NCI-H1694 (cell line): ENCODE measurements at places on chromosomes 4 and X.

DNA sequence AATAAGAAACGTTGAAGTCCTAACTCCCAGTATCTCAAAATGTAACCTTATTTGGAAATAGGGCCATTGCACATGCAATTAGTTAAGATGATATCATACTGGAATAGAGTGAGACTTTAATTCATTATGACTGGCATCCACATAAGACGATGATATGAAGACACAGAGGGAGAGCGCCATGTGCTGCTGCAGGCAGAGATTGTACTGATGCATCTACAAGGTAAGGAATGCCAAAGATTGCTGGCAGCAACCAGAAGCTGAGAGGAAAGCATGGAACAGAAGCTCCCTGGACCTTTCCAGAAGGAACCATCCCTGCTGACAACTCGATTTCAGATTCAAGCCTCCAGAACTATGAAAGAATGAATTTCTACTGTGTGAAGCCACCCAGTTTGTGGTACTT, 697.0 kb upstream of the INTU start:
- no peak for DNase-seq

DNA sequence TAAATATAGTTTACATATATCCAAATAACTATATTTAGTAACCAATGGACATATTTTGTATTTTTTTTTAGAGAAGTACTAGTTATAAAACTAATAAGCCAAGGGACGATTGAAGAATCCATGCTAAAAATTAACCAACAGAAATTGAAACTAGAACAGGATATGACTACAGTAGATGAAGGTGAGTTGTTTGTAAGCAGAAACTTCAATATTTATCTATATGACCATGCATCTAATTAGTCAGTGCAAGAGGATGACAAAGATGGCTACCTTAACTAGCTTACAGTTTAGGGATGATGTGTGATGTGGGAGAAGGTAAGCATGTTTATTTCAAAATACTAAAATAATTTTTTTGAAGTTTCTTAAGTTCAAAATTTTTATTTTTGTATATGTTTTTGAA, 57.7 kb downstream of the HPGDS start:
- no peak for DNase-seq

GRCh38 chr4:166274136-166274761, 401.2 kb downstream of the TLL1 start:
- DNase-seq, result no peak

- no peak for DNase-seq
Measured at GRCh38 chr4:83618431-83618830, 82.5 kb downstream of the GPAT3 start.

DNA sequence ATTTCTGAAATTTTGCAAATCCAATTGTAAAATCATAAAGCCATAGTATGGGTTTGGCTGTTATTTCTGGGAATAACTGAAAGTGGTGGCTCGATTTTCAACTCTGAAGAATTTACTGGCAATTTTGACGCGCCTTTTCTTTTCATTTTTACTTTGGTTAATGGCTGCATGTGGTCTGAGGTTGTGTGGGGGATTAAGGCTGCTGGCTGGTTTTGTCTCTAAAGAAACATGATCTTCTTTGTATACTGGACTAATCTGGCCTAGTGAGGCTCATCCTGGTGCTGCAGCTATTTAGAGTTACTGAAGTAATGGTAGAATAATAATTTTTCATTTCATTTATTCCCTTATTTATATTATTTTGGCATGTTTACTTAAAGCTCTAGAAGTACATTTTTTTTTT, 164.0 kb downstream of the RNF150 start:
- no peak for DNase-seq

- no peak for DNase-seq
Measured at GRCh38 chr4:139763672-139764071, 98.1 kb downstream of the MGST2 start.

DNA sequence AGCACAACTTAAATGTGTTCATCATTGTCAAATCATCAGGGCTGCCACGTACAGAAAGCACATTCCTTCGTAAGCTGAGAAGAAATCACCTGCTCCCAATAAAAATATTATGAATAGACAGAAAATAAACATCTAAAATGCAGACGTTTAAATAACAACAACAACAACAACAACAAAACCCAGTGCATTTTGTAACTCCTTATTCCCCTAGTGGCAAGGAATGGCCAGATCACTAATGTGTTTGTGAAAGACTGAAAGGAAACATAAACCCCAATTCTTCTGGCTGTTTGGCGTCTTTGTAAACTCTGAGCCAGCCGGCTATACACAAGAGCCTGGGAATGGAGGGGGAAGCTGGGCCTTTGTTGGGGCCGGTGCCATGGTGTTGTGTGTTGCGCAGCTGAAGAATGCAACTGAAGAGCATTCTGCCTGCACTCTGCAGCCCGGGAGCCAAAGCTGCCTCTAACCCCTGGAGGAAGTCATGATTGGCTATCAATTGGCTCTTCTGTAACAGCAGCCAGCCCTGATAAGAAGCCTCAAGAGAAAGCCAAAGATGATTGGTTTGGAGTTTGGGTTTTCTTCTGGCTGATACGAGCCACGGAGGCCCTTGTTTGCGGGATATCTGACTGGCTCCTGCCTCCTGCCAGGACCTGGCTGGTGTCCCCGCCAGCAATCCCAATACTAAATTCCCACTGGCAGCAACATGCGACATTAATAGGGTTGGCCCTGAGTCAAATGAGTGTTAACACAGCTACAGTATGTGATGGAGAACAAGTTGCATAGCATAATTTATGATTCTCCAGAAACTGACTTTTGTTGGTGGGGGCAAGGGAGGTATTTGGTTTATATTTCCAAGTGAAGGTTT, 89.7 kb upstream of the TFDP3 start:
- DNase-seq, result no peak

GRCh38 chrX:56728752-56729151, 291 bp upstream of the NBDY start:
- DNase-seq, result no peak

DNA sequence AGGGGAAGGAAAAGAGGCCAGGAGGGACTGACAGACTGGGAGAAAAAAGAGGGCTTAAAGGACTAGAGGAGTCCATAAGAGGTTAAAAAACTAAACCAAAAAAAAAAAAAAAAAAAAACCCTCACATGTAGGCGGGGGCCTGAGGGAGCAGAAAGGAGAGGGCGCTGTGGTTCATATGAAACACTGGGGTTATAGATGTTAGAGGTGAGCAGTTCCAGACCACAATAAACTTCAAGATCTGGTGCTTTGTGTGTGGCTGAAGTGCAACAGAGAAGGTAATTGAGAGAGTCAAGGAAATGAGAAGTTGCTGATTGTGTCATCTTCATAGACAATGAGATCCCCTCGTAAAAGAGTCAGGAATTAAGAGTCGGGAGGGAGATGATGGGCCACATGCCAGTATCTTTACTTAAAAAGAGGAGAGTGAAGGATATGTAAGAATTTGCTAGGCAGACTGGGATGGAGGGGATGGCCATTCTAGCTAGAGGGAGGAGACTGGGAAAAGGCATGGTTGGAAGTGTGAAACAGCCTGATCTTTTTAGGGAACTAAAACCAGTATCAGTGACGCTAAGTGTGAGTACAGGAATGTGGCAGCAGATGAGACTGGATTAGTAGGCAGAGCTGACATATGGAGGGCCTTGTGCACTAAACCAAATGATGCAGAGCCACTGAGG, 18.4 kb upstream of the OGT start:
- no peak for DNase-seq

DNA sequence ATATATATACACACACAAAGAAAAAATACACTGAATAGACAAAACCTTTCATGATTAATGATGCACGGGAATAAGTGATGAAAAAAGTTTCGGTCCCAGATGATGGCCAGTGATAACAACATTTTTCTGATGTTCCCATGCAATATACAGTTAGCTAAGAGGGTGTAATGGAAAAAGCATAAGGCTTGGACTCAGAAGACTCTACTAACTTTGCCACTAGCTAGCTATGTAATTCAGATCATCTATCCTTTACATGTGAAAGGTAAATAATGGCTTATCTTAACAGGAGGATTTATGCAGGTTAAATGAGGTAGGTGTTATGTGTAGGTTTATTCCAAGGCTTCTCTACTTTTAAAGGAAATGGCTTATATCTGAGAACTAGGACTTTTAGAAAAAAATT, 4.3 kb downstream of the RPS3A start:
- no peak for DNase-seq

DNA sequence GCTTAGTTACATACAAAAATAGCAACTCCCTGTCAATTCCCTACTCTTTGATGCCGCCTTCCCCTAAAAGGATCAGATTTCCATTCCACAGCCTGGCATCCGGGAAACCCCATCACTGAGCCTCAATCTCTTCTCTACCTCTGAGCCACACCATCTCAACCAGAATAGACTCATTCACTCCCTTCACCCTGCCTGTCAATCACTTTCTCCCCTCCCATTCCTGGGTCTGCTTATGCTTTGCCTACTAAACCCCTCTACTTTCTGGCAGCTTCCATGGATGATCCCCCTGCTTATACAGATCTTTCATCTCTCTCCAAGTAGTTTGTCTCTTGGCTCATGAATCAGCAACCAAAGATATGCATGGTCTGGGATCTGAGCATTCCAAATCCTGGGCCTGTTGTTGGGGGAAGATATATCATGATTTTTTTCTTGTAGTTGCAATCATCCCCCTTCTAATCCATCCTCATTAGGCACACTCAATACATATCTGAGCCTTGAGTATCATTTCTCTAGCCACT, 2.6 kb downstream of the AMER1 start:
- no peak for DNase-seq

DNA sequence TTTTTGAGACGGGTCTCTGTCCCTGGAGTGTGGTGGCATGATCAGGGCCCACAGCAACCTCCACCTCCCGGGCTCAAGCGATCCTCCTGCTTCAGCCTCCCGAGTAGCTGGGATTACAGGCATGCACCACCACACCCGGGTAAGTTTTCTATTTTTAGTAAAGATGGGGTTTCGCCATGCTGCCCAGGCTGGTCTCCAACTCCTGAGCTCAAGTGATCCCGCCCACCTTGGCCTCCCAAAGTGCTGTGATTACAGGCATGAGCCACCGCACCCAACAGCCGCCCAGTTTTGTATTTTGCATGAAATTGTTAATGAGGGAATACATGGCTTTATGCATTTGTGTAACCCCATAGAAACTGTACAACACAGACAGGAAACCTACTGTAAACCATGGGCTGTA, 2.8 kb upstream of the ARHGAP4 start:
- no peak for DNase-seq

- no peak for DNase-seq
Measured at GRCh38 chr4:46185766-46186165, 61.9 kb upstream of the GABRG1 start.

DNA sequence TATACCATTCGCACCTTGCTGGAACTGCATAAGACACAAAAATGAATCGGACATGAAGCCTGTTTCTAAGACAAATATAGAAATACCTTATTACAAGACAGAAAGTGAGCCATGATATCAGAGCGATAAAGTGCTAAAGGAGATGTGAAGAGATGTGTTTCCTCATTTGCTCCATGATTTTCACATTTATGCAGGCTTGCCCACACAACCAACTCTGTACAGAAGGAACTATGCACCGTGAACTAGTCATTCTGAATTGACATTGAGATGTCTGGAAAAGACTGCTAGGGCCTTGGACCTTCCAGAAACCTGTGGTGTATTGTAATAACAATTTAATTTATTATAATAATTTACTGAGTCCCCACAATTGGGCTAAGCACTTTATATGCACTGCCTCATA, 38.6 kb upstream of the TXK start:
- DNase-seq, result no peak

DNA sequence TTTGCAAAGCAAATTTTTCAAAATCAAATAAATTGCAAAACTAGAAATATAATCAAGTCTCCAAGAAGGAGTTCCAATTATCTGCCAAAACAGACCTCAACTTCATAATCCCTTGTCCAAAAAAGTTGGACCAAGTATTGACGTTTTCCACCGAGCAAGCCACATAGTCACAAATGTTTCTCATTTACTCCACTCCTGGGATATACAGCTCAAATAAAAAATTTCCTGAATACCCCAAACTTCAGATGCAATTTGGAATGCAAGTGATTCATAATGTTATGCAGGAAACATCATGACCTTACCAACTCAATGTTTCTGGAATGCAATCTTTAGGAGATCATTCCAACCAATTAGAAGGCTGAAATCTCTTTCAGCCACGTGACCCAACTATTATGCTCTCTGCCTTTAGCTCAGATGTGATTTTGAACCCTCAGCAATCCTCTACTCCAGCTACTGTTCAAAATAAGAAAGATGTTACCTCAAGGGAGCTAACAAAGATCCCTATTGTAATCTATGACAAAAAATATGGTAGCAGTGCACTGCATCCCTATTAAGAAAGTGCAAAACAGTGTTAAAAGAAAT, 72.4 kb downstream of the PRDM5 start:
- no peak for DNase-seq

DNA sequence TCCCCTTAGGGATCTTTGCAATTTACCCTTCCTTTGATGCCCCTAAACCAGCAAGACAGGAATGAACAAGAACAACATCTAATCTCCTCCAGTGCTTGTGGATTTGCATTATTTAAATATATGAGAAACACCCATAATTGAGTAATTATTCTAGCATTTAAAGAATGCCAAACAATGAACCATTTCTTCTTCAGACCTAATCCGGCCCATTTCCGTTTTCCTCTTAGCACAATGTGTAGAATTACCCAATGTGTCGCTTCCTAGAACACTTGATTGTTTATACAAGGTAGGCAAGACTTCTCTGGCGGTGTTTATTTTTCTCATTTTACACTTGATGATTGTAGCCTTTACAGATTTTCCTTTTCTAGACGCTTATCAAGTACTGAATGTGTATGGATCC, 43.5 kb downstream of the CLDN34 start:
- DNase-seq, result no peak

DNA sequence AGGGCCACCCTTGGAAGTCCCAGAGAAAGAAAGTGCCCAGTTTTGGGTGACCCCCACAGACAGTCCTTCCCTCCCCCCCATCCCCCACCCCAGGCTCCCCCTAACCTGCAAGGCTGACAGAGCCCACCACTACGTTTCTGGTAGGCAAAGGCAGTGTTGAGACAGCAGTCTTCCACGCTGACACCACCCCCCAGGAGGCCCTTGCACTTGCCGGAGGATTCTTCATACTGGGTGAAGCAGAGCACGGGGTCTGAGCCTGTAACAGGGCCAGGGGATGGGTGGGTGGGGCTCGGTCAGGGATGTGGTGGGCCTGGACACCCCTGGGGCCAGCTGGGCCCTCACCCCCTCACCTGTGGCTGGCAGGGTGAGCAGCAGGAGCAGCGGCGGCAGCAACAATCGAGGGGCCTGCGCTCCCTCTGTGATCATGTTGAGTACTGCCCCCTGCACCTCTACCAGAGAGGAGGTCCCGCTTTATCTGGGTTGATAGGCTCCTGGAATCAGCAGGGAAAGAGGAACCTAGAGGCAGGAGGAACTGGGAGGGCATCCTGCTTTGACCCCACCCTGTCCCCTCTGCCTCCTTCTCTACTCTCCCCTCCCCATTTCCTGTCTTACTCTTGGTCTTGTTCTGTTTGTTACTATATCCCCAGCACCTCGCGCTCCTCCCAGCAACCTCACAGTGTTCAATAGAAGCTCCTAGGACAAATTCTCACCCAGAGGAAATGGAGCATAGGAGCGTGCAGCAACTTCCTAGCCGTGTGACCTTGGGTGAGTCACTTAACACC, at the start of gene CFP:
TSS of gene CFP (minus strand) at position 512 of the 782 bp plus-strand sequence. CDS start at position 426, 86 bp downstream.
- DNase-seq, result no peak
